DMS53 (cell line): ENCODE measurements at places on chromosomes 12 and 14.

GRCh38 chr14:71863766-71864165, 68.5 kb upstream of the RGS6 start:
- no peak for DNase-seq

GRCh38 chr12:63354969-63355368, 204.0 kb upstream of the AVPR1A start:
- DNase-seq, result no peak

DNA sequence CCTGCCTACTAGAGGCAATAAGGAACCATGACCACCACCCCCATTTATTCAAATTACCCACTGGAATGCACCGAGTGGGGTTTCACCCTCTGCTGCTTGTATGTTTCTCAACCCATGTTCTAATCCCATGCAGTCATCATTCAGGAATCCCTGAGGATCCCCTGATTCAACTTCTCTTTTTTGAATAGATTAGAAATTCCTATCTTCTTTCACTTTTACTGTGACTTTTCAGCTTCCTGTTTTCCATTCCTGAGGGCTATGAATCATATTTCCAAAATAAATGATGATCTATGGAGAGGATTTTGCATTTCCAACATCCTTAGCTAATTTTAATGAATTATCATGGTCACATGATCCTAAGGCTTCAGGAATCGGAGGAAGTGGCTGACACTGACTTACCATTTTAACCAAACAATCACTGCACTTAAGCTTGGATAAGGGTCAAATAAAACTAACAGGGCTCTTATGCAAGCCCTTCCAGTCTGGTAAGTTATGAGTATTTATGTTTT, 19.4 kb upstream of the P2RX4 start:
- no peak for DNase-seq

GRCh38 chr14:99038431-99038820, 233.6 kb downstream of the BCL11B start:
- DNase-seq, result no peak

GRCh38 chr12:6494968-6495367, 1.1 kb downstream of the NCAPD2 start:
- DNase-seq, result no peak

GRCh38 chr12:58034311-58034710, 92.9 kb downstream of the ATP23 start:
- no peak for DNase-seq

DNA sequence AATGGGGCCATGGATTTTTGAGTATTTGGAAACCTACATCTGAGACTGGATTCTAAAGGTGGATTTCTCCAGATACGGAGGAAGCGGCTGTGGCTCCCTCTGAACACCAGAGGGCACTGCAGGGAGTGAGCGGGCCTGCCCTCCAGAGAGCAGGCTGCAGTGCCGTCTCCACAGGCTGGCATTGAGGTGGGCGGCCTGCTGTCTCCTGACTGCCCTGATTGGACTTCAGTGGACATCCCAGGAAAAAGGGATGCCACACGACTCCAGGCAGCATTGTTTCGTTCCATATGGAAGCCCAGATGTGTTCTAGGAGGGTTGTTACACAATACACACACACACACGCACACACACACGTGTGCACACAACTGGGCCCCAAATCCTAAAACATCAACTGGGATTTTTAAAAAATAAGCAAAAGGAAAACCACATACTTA, 20.9 kb upstream of the ANO2 start:
- DNase-seq, result peak; percentile 79

DNA sequence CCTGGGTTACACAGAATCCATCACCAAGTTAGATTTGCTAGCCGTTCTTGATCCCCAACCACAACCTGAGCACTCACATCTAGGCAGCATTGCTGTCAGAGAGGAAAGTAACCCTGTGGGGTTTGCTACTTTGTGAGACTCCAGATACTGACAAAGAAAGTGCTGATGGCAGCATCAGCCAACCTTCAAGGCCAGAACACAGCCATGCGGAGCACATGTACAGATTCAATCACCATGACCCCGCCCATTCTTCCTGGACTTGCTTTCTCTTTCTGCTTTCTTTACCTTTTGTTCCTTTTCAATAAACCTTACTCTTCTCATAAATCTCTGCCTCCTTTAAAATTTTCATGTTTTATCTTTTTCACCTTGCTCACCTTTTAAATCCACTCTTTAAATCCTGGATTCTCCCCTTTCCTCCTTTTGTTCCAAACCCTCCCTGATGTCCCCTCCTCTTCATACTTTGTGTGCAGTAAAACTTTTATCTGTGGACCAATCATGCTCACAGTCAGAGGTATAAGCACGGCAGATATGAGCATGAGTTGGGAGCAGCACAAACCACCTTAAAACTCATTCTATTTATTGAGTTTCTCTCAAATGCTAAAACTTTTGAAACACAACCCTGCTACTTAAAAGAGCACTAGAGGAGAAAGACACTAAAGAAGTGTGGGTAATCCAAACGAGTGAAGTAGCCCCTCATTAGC, 21.9 kb upstream of the CERS5 start:
- no peak for DNase-seq

- peak; percentile 3 for DNase-seq
Measured at GRCh38 chr14:57526942-57527341, 33.3 kb upstream of the CCDC198 start.

- no peak for DNase-seq
Measured at GRCh38 chr14:76782885-76783566, 21.8 kb downstream of the VASH1 start.

GRCh38 chr14:100111931-100112704, 46.9 kb downstream of the EVL start:
- DNase-seq, result no peak
